ENCODE measurements at places on chromosomes 7 and 10.

GRCh38 chr10:91287276-91287675 is 66.8 kb downstream of the PCGF5 start:
- peak; percentile 16 for DNase-seq

- DNase-seq, result no peak
These were observed 99.5 kb downstream of the SFMBT2 start for GRCh38 chr10:7311218-7311849.

DNA sequence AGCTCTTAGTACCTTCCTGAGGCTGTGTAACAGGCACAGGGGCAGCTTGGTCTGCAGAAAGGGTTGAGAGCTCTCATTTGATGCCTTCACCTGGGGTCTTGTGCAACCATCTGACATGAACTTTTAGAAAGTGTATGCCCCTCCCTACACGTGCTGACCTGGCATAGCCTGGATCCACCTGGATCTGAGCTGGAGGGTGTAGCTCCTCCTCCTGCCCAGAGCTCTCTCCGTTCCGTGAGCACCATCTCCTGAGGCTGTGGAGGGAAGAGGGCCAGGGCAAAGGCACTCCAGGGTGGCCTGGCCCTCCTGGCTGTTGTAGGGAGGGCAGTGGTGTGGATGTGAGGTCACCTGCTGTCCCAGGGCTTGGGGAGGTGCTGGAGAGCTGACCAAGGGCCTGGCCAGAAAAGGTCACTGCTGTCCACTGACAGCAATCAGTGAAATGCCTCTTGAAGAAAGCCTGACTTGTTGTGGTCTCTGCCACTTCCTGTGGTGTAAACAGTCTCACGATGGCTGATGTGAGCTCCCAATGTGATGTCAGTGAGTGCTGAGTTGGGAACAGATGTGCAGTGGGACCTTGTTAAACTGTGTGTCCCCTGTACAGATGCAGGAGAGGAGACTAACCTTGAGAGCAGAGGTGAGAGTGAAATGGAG is 23.0 kb downstream of the AMZ1 start:
- DNase-seq, result peak; percentile 34

GRCh38 chr7:3914051-3914775 is 613.2 kb downstream of the SDK1 start:
- DNase-seq, result no peak

DNA sequence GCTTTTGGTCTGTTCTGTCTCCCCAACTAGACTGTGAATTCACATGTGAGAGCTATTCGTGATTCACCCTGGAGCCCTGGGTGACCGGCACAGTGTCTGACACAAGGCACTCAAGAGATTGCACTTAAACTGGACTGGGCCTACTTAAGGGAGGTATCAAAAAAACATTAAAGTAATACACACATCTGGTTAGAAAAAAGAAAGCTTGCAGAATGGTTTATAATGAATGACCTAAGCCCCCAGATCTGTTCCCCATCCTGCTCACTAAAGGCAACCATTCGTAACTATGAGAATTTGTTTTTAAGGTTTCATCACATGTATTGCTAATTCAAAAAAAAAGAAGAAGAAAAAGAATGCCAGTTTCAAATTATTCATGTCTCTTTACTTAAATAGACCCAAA is 74.5 kb downstream of the DGKI start:
- peak; percentile 37 for DNase-seq

- DNase-seq, result peak; percentile 75
These were observed 91.6 kb downstream of the HECW1 start for GRCh38 chr7:43204081-43204480.

- peak; percentile 65 for DNase-seq
These were observed 169.3 kb downstream of the SH3PXD2A start for GRCh38 chr10:103685880-103686669.

DNA sequence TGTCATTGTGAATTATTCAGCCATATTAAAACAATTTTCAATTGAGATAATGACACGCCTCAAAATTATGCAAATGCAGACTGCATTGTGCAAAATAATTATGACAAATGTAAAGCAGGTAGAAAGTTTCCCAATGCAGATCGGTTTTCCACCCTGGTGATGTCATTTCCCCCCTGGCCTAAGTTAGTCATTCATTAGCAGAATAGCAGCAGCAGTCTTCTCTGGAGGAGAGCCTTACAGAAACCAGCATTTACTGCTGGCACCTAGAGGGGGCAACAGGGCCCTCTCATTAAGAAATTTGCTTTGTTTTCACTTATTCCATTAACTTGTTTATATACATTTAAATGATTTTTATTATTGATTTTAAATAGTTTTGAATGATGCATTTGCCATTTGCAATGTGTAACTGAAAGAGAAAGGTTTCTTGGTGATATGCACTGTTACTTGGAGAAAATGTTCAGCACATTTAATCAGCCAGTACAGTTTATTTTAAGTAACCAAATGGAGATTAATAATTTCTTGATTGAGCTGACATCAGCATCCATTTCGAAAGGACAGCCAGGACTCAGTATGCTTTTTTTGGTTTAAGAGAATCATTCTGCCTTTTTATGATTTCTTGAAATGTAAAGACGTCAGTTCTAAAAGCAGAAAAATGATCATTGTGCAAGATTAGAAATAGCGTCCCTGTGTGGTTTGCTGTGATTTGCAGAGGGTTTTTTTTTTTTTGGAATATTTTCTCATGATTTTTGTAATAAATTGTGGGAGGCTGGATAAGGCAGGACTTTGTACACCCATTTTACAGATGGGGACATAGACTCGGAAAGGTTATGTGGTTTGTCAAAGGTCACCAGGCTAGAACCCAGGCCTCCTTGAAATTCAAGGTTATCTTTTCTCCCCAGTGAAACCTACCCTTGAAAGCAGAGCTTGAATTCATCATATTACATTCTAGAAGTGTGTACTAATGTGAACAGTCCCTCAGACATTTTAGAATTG is 3.5 kb downstream of the ARID5B start:
- DNase-seq, result peak; percentile 89

- no peak for DNase-seq
These were observed 6.1 kb downstream of the GSTO2 start for GRCh38 chr10:104274762-104275721.

DNA sequence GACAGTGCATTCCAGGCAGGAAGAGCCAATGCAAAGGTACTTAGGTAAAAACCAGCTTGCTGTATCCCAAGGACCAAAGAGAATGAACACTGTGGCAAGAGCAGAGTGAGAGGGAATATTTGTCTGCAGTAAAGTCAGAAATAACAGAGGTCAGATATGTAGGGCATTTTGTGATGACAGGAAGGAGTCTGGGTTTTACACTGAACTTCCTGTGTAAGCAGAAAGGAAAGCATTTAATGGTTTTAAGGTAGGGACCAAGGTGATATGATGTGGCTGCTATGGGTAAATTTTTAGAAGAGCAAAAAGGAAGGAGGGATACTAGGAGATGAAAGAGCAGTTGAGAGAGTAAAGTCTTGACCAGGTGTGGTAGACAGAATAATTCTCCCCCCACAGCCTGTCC is 10.1 kb downstream of the ABCB1 start:
- DNase-seq, result no peak

DNA sequence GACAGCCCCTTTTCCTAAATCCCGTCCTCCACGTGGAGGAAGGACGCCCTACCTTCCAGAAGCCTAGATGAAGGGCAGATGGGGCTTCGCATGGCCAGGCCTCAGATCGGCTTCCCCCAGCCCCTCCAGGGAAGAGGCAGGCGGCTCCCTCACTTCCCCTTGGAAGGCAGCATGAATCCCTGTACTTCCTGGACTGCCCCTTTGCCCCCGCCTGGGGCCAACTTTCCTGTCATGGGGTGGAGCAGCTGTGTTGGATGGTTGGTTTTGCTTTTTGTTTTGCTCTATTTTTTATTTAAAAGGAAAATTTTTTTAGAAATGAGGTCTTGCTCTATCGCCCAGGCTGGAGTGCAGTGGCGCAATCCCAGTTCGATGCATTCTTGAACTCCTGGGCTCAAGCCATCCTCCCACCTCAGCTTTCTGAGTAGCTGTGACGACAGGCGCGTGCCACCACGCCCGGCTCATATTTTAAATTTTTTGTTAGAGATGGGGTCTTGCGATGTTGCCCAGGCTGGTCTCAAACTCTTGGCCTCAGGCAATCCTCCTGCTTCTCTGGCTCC is 27.2 kb downstream of the GTF2IRD1 start:
- DNase-seq, result peak; percentile 88

DNA sequence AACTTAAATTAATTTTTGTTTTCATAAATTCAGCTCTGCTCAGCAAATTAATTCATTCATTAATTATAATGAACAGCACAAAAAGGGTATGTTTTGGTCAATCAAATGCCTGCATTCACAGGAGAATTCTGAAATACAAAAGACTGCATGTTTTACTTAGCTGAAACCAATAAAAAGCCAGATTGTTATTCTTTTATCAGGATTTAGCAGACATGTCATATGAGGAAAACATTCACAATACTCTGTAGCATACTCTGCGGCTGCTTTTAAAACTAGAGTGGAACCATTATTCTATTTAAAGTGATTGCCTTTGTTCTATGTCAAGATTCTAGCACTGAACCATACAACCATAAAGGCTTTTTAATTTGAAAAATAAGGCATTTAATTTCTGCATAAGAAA is 19.1 kb downstream of the CTTNBP2 start:
- no peak for DNase-seq

DNA sequence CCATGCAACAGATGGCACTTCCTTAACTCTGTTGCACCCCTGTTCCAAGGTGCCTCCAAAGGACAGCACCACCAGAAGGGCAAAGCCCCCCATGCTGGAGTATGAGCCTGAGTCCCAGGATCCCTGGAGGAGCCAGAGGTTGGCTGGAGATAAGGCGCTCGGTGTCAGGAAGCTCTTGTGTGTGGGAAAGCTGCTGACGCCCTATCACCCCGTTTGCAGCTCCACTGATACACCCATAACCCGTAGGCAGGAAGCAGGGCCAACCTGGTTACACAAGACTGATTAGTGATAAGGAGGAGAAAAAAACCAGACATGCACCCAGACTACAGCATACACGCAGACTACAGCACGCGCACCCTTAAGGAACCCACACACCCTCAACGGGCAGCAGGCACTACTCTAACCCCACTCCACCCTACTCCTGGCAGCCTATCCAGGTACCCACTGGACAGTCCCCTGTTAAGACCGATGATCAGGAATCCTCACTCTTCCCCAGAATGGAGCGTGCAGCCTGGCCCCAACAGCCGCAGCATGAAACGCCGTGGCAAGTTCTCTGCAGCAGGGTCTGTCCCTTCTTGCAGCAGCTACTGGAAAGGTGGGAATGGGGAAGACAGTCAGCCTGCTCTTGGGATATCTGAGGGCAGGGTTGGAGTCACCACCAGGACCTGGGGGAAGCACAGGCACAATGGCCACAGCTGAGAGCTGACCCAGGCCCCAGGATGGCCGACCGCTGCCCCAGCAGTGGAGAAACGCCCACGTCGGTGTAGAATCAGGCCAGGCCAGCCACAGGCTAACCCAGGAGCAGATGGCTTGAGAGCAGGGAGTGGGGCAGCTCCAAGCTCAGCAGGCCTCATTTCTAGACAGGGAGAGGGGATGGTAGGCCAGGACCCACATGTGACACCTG is 38.3 kb upstream of the TUBB8 start:
- DNase-seq, result no peak

GRCh38 chr7:132526111-132526740 is 50.0 kb downstream of the PLXNA4 start:
- no peak for DNase-seq

- DNase-seq, result no peak
These were observed at the start of gene SH3PXD2A for GRCh38 chr10:103855424-103855823. SH3PXD2A (minus strand) TSS chr10:103855576; CDS start chr10:103855266, 310 bp downstream.

GRCh38 chr7:20033621-20034400 is 183.4 kb downstream of the MACC1 start:
- peak; percentile 11 for DNase-seq
